ENCODE measurements at places on chromosomes 7 and 10.

- DNase-seq = peak; percentile 5
These were observed 513.9 kb downstream of the ADRA2A start for GRCh38 chr10:111590703-111591102.

DNA sequence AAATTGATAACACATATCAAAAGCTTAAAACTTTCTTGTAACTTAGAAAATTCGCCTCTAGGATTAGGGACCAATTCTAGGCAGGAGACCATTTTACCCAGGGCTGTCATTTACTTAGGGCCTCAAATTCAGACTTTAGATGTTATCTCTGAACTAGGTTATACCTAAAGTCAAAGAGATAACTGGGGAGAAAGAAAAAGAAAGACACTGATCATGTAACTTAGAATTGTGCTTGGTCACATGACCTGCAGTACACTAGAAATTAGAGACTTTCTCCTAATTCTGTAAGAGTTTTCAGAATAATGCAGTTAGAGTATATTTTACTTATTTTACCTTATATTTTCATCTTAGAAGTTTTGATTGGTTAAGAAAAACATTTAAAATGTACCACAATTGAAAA is 16.7 kb downstream of the ASB4 start:
- DNase-seq = no peak

GRCh38 chr10:73628405-73628804 is 12.9 kb downstream of the MYOZ1 start:
- no peak for DNase-seq

GRCh38 chr10:118840071-118840775 is 85.5 kb upstream of the CACUL1 start:
- DNase-seq = no peak

GRCh38 chr10:114392112-114392835 is 12.0 kb downstream of the AFAP1L2 start:
- DNase-seq = no peak

DNA sequence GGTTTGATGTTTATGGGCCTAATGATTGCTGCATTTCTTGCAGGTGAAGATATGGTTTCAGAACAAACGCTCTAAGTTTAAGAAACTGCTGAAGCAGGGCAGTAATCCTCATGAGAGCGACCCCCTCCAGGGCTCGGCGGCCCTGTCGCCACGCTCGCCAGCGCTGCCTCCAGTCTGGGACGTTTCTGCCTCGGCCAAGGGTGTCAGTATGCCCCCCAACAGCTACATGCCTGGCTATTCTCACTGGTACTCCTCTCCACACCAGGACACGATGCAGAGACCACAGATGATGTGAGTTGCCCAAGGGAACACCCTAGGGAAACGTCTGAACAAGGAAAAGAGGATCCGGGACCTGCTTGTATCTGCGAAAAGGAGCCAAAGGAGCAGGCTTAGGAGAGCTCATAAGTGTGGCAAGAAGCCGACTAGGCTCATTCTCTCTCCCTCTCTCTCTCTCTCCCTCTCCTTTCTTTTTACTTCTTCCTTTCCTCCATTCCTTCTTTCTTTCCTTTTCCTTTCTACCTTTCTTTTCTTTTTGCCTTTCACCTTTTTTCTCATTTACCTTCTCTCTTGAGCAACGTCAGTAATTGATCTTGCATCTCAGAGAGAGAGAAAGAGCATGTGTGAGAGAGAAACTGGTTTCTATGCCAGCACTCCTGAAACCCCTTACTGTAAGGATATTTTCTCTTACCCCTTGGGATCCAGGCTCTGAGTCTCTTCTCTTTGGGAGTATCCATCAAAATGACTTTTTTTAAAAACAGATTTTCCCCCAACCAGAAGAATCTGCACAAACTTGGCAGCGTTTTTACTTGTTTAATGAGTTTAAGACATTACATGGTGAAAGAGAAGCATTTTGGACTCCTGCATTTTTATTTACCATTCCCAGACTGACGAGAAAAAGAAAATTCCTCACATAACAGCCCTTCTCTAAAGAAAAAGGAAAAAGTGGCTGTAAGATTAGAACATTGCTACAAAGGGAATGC is 4.7 kb downstream of the DLX6 start:
- DNase-seq = no peak

DNA sequence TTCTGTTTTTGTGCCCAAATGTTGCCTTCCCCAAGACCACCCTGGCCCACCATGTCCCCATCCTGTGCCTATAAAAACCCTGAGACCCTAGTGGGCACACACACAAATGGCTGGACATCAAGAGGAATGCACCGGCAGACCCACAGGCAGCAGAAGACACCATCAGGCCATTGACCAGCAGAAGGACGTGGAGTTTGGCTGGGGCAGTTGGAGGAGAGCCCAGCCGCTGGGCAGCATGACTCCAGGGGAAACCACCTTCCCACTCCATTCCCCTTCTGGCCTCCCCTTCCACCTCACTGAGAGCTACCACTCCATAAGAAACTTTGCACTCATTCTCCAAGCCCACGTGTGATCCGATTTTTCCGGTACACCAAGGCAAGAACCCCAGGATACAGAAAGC is 309.2 kb downstream of the CAMK1D start:
- no peak for DNase-seq

DNA sequence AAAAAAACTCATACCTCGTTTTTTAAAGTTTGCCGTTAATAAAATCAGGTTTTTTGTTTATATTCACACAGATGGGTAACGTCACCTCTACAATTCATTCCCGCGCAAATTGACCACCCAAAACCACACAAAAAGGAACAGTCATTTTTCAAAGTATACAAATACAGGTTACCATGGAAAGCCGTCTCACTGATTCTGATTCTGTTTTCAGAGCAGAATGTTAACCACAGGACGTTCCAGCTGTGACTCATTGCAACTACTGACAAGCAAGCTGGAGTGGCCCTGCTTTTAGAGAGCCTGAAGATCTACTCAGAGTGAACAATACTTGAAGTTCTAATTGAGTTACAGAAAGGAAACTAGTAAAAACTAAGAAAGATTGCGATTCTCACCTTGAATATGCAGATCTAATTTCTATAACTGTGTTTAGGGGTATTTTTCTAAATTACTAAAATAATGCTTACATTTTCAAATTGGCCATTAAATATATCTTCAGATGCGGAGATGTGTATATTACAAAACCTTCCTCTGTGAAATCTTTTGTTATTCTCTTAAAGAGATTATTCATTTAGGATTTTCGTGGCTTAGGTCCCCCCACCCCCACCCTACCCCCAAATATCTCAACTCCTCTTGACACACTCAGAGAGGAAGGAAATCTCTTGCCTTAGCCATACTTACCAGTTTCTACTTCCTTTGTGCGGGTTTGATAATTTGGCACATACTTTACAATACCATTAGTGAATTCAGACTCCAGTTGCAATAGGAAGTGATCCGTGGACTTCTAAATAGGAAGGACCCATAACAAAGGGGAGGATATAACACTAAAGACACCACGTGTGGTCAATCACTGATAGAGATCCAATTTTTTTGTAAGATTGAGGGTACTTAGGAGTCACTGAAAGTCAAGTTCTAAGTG is 106.0 kb downstream of the CUBN start:
- peak; percentile 54 for DNase-seq

GRCh38 chr7:73971704-73972341 is 56.1 kb upstream of the ELN start:
- no peak for DNase-seq

DNA sequence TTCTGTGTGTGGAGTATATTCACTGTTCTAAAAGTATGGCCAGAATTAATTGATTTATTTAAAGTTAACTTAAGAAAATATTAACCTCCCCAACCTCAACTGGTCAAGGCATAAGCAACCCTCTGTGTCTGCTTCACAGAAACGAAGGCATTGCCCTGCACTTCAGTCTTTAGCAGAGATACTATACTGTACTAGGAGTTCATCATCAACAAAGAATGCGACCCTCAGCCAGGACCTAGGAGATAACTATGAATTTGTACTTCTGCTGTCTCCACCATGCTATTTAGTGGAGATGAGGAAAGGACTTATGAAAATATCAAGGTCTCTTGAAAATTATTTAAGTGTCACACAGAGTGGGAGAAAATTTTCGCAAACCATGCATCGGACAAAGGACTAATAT is 35.7 kb upstream of the SEMA3D start:
- no peak for DNase-seq

GRCh38 chr10:103592186-103593021 is 98.9 kb downstream of the NEURL1 start:
- DNase-seq = peak; percentile 43

- DNase-seq = no peak
These were observed 571.1 kb upstream of the LRRN3 start for GRCh38 chr7:110519851-110520250.

DNA sequence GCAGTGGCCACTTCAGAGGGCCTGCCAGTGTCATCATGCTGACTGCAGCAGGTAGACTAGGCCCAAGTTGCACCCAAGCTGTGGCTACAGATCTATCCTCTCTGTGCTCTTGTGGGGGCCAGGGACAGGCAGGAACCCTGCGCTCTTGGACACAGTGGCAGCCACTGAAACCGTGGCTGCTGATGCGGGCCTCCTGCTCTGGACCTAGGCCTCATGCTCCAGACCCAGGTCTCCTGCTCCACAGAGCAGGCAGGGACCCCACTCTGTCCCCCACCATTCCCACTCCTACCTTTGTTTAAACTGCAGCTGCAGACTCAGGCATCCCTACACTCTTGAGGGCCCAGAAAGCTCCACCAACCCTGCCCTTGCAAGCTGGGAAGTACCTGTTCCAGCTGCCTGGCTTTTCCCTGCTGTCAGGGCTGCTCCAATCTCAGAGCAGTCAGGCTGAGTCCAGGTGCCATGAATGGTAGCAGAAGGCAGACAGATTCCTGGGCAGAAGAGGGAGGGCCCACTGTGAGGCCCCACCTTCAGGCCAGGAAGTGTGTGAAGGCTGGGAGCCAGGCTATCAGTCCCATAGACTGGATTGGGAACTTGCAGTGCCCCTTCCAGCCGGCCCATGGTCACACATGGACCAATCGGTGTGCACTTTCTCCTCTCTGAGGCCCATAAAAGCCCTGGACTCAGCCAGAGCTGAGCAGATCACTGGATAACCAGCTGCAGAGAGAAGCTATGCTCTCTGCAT is 634.0 kb upstream of the SEMA3D start:
- DNase-seq = no peak

- DNase-seq = peak; percentile 35
These were observed 115.4 kb downstream of the ZMIZ1 start for GRCh38 chr10:79184145-79184625.

GRCh38 chr10:22742678-22743077 is 28.3 kb upstream of the PIP4K2A start:
- no peak for DNase-seq

DNA sequence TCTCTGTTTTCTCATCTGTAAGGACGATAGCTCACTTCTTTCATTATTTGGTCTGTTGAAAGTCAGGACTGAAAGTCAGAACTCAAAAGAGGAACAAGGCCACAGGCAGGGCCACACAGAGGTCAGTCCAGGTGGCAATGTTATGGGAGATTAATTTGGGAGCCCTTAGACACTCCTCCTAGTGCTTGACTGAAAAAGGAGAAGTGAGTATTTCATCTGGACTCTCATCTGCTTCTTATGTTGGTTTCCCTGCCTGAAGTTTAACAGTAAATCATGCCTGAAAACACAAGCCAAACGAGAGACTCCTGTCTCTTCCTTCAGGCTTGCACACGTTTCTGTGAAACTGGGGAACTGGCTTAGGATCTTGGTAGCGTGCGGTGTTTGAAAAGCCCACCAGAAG is 248.5 kb downstream of the BUB3 start:
- no peak for DNase-seq

DNA sequence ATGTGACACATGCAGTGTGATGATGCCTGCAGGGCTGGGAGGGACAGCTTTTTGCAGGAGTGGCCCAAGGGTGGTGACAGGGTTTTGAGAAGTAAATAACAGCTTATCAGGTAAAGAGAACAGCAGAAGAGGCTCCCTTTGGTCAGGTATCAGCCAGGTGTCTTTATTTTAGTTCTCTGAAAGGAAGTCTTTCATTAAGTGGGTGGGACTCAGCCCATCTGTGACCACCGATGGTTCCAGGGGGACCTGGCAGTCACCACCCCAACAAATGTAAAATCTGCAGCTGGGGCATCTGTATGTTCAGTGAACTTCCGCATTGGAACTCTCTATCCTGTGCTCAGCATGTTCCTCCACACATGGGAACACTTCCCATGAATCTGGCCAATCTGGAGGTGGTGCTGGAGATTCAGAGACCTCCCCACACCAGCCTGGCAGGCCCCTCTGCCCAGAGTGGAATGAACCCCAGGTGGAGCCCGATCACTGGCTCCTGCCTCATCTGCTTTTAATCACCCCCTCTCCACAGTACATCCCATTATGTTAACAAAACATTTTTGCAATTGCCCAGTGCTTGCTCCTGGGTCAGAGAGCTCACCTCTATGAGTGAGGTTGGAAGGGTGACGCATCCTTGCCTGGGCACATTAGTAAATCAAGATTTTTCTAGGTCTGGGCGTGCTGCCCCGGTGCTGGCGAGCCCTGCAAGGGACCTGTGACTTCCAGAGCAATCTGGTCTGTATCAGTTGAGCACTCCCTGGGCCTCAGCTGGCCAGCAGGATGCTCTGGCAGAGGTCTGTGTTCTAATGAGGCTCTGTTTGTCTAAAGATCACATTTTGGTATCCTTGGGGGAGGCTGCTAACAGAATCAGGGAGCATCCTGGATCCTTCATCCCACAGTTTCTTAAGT is 140.4 kb upstream of the GDF10 start:
- no peak for DNase-seq

GRCh38 chr10:121833387-121833786 is 94.4 kb downstream of the ATE1 start:
- DNase-seq = no peak

GRCh38 chr7:51308696-51309095 is 7.9 kb downstream of the COBL start:
- DNase-seq = no peak

GRCh38 chr7:92504563-92504962 is 23.8 kb downstream of the PEX1 start:
- DNase-seq = no peak

DNA sequence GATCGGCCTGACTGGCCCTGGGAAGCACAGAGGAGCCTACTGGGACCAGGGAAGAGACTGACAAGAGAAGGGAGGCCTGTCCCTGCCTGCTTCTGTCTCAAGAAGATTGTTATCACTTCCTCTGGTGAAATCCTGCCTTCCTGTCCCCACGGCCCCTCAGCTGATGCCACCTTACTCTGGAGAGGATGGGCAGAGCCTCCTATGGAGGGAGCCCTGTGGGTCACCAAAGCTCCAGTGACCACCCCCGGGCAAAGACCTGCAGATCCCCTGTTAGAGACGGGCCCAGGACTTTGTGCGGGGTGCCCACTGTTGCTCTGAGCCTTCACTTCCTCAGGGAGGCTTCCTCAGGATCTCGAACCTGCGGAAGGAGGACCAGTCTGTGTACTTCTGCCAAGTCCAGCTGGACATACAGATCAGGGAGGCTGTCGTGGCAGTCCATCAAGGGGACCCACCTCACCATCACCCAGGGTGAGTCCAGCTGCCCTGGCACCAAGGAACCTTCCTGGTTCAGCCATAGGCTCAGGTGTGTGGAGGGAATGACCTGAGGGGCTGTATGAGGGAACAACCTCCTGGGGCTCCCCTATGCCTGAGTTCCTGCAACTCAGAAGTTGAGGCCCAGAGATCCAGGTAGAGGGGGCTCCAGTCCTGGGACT is 1.4 kb upstream of the PILRB start:
- DNase-seq = no peak
